ENCODE measurements at places on chromosomes 5 and 9.

DNA sequence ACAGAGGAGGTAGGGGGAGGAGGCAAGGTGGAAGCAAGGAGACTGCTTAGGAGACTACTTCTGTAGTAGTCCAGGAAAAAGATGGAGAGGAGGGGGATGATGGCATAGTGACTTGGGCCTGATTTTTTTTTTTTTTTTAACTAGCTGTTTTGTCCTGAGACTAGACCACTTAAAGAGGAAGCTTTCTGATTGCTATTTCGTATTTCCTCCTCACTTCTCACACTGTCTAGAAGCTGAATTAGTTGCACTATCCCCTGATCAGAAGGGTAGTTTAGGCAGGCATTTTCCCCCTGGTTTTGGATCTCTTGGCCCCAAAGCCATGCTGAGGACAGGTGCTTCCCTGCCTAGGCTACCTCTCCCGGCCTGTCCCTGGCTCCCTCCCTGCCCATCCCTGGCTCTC, 14.9 kb downstream of the LARP1 start:
- no peak for DNase-seq

DNA sequence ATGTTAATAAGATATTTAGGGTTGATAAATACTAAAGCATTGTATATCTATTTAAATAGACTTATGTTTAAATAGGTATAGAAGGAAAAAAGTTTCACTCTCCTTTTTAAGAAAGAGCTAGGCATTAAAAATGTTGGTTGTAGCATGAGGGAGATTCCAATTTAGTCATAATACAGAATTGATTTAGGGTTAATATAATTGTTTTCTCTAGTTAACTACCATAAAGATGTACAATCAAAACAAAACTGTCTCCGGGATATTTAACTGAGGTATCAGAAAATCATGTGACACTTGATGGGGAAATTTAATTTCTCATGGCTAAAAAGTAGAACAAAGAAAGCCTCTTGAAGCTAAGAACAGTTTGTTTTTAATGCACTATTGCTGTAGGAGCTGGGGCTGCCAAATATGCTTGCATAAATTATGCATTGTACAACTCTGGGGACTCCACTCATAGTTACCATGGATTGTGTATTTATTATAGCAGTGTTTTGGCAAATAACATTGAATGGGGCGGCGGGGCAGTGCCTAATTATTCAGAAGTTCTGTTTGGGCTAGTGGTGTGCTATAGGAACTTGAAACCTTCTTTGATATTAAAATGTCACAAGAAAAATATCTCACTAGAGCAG, 44.2 kb downstream of the SMC2 start:
- DNase-seq = no peak

- no peak for DNase-seq
Observed at GRCh38 chr5:148833122-148833521, 6.7 kb downstream of the ADRB2 start.

DNA sequence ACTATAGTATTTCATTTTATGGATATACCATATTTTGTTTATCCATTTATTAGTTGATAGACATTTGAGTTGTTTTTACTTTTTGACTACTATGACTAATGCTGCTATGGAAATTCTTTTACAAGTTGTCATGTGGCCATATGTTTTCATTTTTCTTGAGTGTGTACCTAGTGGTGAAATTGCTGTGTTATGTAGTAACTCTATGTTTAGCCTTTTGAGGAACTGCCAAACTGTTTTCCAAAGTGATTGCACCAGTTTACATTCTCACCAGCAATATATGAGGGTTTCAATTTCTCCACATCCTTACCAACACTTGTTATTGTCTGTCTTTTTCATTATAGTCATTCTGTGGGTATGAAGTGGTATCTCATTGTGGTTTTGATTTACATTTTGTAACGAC, 75.4 kb downstream of the GRIA1 start:
- DNase-seq = no peak

GRCh38 chr5:135881244-135881643, 14.4 kb downstream of the IL9 start:
- no peak for DNase-seq

GRCh38 chr5:172334196-172334595, 50.6 kb upstream of the UBTD2 start:
- no peak for DNase-seq

DNA sequence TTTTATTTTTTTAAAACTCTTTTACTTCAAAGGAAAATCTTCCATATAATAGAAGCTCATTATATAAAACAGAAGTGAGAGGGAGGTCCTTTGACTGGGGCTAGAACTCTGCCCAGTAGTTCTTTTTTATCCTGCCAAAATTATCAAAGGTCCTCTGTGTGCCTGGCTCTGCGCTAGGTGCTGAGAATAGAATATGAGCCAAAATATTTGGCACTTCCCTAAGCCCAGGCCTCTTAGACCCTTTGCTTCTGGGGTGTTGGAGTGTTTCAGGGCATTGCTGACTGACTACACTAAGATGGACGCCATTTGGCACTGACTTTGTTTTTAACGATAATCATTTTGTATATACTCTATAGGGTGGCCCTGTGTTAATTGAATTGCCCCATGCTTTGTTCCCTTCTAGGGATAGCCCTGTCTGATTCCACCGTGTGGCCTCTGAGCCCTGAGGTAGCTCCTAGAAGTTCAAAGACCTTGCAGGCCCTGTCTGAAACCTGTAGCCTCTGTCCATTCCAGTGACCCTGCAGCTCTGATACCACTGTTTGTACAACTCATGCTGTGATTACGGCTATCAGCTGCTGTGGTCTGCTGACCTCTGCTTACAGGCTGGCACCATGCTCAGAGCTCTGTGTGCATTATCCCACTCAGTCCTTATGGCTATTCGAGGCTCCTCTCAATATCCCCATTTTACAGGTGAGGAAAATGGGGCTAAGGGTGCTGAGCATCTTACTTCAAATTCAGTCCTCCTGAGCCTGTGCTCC, 84.3 kb upstream of the SHB start:
- no peak for DNase-seq

DNA sequence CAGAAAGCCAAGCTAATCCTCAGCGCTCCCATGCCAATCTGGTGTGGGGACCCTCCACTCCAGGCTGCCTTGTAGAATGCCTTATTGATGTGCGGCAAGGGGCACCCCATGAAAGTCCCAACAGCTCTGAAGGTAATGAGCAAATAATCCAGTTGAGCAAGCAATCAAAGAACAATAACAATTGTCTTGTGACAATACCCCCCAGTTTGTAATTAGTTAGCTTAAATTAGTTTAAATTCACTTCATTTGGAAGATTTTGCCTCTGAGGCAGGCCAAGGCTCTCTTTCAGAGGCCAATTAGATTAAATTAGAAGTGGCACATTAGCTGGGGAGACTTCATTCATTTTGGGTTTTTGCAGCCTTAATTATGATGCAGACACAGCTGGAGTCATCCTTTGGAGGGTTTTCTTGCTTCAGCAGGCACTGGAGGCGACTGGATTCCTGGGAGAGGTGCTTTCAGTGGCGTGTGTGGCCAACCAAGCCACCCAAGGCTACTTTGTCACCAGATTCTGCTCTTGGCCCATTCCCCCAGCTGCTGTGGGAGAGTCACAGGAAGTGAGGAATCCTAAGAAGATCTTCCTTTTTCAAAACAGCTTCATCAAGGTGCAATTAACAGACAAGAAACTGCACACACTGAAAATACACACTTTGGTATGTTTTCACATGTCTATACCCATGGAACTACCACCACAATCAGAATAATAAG, 17.9 kb upstream of the FBP1 start:
- DNase-seq = no peak

DNA sequence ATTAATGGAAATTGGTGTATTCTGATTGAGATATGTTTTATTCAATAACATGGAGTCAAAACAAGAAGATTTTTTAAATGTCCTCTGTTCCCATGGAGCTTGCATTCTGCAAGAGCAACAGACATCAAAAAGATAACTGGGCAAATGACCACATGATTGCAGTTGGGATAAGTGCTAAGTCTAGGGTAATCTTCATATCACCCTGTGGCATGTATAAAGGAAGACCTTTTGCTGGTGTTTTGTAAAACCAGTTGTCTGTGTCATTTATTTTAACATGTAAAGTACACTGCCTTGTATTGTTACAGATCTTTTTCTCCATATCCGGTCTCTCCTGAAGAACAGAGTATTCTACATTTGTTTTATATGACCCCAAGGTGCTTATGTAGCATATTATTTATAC, 44.0 kb downstream of the PTCD2 start:
- no peak for DNase-seq

DNA sequence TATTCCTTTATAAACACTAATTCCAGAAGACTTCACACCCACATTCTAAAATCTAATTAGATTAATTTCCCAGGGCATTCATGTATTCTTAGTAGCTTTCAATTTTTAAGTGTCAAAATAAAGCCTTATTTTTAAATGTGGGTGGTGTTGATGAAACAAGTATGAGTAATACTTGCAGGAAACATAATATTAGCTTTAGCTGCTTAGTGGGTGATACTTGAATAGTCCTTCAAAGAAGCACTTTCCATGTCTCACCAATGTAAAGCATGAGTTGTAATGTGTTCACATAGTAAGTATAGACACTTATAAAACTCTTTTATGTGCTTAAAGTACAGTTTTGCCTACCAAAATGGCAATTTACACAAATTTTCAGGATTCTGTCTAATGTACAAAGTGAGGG, 6.9 kb downstream of the FNBP1 start:
- DNase-seq = no peak

- DNase-seq = no peak
Observed at GRCh38 chr5:7910738-7911428, 41.9 kb downstream of the MTRR start.

DNA sequence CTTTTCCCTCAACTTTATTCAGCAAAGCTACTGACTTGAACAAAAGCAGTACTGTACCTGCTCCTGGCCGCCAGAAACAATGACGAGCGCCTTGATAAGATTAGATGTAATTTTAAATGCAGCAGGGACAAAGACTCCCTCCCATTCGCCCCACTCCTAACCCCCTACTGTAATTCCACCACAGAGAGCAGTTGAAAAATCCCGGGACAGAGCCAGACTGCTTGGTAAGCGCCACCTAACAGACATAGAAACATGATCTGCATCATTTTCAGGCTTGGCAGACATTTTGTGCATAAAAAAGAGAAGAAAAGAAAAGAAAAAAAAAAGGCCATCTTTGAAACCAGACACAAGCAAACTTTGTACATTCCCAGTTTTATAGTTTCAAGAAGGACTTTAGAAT, 81.9 kb downstream of the ISL1 start:
- peak; percentile 35 for DNase-seq

- no peak for DNase-seq
Observed at GRCh38 chr9:35811381-35812024, 559 bp downstream of the SPAG8 start.

DNA sequence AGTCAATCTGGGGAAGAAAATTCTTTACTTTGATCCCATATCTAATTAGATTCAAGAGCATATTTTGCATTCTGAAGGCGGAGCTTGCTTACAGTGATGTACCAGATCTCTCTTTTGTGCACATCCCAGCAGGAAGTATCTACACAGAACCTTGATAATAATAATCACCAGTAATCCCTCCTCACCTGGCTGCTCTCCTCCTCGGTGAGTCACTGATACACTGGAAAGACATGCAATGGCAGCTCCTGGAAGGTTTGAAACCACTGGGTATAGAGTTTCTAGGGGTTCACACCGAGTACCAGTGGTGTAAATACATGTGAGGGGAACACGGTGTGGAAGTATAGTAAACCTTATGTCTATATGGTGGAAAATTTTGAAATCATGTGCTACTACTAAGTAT, 205.5 kb upstream of the TARS1 start:
- no peak for DNase-seq

DNA sequence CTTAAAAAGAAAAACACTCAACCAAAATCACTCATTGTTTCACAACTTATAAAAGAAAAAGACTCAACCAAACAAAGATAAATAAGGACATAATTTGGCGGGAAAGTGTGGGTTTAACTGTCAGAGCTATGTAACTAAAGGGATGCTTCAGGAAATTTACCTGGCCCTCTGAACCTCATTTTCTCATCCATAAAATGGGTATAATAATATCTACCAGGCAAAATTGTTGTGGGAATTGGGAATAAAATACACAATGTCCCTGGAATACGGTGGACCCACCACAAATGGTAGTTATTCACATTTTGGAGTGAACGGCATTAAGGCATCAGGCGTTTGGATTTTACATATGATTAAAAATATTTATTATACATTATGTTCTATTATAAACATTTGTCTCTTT, 228.5 kb upstream of the ANKRD55 start:
- DNase-seq = no peak

- DNase-seq = no peak
Observed at GRCh38 chr9:111298111-111298510, 31.9 kb downstream of the OR2K2 start.

Data from urothelium cell line (cell line).